Activated CD8-positive, alpha-beta memory T cell treated with anti-CD3 and anti-CD28 coated beads for 4 hours (primary cell): ENCODE measurements at places on chromosomes 4 and X.

DNA sequence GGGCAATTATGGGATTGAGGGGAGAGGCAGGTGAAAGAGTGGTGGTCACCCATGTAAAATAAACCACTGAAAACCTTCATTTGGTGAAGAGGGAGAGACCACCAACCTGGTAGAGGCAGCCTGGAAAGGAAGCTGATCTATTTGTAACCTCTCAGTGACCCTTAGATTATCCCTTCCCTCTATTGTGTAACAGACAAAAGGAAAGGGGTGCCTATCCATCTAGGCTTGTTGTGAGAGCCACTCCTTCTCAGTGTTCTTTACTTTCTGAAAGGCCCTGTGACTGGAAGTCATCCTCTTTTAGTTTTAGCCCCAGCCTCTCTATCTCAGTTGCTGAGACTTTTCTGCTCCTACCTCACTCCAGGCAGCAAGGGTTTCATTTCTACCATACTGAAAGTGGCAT is 142.4 kb downstream of the TMEM164 start:
- DNase-seq: no peak

- no peak for DNase-seq
These were observed at the start of gene MAGEB17 for GRCh38 chrX:16167181-16167580. MAGEB17 (plus strand) TSS chrX:16167481; CDS start chrX:16170383, 2,902 bp downstream.

DNA sequence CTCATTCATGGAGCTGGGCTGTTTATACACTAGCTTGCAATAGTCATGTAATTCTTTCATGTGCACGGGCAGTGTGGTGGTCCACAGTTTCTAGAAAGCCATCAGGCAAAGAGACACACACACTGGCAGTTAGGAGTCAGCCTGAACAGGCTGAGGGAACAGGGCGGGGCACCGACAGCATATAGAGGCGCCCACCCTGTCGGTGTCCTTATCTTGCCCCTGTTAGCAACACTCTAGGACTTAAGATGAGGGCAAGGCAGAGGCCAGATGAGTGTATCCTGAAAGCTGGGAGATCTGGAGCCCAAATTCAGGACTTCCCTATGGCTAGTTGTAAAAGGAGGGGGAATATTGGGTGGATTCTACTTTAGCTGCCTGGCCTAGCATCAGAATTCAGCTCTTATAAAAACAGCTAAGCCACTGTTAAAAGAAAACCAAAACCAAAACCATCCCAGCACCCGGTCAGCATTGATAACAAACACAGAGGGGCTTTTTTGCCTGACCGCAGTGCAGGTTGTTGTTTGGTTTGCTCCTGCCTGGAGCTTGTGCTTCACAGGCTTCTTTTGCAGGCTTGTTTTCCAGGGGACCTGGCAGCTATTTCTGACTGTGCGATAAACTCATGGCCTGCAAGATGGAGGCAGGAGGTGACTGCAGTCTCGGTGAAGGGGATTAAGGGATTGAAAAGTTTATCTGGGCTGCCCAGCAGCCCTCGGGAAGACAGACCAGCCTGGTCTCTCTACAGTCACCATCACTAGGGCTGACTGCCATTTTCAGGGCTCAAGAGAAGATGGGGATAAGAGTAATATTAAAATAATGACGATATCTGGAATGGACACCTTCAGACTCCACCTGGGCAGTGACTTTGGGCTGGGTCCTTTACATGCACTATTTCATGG is 638.9 kb downstream of the MID1IP1 start:
- DNase-seq: no peak

- DNase-seq: no peak
These were observed 217.4 kb downstream of the CENPC start for GRCh38 chr4:67328018-67328278.

DNA sequence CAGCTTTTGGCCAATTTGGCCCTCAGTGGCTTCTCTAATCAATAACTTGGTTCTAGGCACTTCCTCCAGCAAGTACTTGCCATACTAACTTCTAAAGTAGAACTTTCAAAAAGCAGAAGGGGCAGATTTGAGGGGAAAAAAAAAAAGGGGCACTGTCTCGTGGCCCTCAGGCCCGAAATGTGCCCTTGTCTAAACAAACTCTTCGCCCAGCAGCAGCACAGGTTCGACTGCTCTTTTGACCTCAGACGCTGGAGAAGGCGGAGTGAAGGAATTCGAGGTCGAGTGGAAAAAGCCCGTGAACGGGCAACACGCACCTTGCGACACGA is 775 bp downstream of the GRPEL1 start:
- no peak for DNase-seq

DNA sequence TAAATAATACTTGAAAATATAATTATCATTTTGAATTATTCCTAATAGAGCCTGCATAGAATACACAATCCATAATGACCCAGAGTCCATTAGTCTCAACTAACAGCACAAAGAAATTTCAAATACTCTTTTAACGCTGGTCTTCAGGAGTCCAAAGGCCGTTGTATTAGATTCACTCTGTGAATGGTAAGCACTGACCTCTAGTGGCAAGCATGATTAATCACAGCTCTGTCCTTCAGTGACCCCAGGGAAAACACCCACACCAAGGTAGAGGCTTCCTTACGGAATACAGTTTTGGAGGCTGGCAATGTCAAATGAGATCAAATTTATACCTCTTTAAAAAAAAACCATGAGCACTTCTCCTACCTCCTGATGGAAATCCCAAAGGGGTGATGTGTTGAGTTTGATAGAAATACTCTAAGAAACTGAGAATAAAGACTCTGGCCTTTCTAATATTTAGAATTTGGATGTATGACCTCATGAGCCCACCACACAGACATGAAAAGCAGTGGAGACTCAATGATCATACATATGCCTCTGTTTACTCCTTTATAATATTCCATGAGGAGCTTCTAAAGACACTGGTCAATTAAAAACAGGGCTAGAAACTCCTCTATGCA is 147.2 kb upstream of the DKK2 start:
- DNase-seq: no peak

DNA sequence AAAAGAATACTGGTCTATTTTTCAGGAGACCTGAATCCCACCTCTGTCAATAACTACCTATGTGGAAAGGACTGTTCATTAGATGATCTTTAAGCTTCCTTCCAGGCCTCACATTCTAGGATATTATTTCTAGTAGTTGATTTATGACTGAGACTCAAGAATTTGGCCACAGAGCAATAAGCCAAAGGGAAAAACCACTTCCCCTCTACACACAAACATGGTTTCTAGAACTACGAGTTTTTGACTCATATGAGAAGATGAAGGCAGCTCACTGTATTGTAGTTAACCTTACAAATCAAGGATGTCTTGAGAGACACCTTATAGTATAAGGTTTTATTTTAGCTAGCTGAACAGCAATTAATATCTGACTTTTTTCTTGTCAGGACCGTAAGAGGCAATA is 36.9 kb upstream of the GDPD2 start:
- no peak for DNase-seq

- no peak for DNase-seq
These were observed 50.0 kb downstream of the C4orf46 start for GRCh38 chr4:158621729-158622128.

- no peak for DNase-seq
These were observed 3.2 kb upstream of the AREG start for GRCh38 chr4:74441744-74442143.

DNA sequence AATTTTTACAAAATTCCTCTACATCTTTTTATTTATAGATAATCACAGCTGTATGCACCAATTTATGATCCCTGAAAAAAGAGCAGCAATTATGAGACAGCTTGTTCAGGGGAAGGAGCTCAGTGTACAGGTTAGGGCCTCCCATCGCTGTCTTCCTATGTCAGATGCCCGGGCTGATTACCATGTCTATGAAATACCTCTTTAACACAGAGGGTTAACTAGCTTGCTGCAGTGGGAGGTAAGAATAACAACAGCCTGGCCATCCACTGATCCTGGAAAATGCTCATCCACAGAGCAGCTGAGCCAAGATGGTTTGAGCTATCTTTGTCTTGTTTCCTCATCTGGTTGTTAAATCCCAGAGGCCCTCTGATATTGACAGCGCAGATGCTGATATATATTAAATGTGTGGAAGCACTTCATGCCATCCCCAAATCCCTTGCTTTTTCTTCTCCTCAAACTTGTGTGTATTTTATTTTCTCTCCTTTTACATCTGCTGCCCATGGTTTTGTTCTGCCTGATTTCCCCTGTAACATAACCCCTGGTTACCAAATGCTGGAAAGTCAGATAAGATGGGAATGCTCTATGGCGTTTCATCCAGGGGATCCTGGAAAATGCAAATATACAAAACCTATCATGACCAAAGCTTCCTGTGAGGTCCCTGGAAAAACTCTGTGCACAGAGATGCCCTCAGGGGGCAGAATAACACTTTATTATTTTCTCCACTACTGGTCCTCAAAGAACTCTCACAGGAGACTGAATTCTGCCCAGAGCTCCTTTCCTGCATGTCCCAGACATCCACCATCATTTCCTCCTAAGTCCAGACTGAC is 85.8 kb upstream of the PUDP start:
- DNase-seq: no peak

DNA sequence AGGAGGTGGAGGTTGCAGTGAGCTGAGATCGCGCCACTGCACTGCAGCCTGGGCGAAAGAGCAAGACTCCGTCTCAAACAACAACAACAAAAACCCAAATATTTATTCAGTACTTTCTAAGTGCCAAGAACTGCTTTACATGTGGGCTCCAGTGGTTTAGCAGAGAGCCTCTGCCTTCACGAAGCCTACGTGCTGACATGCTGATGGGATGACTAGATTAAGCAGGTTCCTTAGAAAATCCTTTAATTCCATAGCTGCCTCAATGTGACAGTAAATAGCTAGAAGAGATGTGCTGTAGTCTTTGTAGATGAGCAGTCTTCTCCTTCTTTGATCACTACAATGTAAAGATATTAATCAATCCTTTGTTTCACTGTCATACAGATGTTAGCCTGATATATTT is 49.6 kb downstream of the TAPT1 start:
- DNase-seq: no peak

DNA sequence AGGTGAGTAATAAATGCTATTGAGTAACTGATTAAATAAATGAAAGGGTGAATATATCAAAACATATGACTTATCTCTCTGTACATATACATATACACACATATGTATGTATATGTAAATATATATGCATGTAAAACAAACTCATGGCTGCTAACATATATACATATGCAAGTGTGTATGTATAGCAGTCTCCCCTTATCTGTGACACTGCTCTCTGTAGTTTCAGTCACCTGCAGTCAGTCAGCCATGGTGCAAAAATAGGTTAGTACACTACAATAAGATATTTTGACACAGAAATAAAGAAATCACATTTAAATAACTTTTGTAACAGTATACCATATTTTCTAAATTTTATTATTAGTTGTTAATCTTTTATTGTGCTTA is 467.4 kb downstream of the EPHA5 start:
- no peak for DNase-seq

DNA sequence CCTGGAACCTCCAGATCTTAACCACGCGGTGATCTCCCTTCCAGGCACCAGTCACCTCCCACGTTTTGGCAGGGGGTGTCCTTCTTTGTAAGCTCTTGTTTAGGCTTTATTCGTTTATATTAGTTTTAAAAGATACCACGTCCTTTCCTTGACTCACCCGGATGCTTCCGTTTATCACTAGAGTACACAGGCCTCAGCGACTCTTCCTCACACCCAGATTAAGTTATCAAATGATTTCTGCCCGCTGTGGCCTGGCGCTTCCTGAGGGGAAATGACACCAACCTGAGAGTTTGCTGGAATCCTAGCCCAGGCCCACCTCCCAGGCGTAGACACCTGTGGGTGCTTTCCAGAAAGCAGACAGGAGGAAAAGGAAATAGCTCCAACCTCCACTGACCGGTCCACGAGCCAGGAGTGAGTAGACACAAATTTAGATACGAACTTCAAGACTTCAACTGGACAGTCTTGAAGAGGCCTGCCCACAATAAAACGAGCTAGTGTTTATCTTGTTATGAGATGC is 756 bp upstream of the ADAMTS3 start:
- no peak for DNase-seq

GRCh38 chr4:159677521-159677920 is 574.6 kb downstream of the RAPGEF2 start:
- no peak for DNase-seq

DNA sequence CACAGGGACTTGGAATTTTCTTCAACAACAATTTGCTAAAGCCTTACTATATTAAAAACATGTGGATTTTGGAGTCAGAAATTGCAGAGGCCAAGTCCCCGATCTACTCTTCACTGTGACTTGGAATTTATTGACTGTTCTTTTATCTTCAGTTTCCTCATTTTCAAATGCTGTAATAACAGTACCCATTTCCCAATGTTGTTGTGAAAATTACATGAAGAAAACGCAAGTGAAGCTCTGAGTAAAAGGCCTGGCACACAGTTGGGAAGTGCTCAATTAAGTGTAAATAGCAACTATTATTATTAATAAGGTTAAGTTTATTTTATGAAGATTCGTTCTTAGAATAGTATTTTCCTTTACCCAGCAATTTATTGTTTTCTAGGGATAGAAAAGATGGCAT is 15.7 kb downstream of the STBD1 start:
- no peak for DNase-seq

- no peak for DNase-seq
These were observed 16.5 kb upstream of the ENPP6 start for GRCh38 chr4:184234155-184234554.

DNA sequence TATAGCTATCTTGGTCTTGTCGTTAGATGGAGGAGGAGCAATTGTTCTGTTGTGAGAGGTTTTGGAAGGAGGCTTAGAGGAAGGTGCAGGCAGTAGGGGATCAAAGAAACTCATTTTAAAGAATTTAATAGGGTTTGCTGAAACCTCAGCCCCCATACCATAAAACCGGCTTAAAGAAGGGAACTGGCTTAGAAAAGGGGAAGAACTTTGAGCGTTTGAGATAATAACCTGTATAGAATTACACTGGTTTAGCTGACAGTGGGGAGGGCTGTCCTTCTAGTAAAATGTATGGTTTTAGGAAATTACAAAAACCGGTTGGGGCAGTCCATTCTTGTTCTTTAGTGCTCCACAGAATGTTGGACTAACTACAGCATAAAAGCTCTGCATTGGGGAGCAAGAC is 128.1 kb downstream of the KDM6A start:
- DNase-seq: no peak

DNA sequence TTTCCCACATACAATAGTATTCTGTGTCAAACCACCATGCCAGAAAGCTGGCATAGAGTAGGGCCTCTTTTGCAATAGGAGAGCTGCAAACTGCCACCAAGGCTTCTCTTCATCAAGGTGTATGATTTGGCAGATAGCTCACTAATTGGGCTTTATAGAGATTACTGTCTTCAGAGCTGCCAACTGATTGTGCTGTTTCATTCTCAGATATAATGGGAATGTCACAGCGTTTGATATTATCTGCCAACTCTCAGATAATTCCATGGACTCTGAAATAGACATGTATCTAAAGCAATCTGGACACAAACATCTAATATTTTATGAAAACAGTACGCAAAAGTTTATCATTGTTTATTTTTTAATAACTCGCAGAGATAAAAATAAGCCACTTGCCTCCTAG is 1289.1 kb downstream of the STIM2 start:
- no peak for DNase-seq

GRCh38 chr4:155491336-155492120 is 114.8 kb upstream of the MAP9 start:
- DNase-seq: no peak
